NCI-H2081 treated with DMSO at 0.1 percent for 48 hours (cell line): ENCODE measurements at places on chromosomes 12 and 14.

DNA sequence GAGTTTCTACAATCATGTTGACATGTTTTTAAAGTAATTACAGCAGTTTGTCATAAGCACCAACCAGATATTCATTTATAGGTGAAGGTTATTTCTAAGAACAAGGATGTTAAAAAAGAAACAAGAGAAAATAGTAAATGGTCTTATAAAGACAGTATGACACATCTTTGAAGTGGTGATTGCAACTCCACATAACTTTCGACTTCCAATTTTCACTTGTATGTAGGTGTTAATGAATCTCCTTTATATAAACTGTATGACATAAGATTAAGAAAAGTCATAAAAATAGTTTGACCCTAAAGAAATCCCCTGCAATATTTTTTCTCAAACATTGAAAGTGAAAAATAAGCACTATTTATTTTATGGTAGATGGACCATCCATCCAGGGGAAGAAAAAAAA, 144.8 kb upstream of the PTPRQ start:
- DNase-seq, result no peak

DNA sequence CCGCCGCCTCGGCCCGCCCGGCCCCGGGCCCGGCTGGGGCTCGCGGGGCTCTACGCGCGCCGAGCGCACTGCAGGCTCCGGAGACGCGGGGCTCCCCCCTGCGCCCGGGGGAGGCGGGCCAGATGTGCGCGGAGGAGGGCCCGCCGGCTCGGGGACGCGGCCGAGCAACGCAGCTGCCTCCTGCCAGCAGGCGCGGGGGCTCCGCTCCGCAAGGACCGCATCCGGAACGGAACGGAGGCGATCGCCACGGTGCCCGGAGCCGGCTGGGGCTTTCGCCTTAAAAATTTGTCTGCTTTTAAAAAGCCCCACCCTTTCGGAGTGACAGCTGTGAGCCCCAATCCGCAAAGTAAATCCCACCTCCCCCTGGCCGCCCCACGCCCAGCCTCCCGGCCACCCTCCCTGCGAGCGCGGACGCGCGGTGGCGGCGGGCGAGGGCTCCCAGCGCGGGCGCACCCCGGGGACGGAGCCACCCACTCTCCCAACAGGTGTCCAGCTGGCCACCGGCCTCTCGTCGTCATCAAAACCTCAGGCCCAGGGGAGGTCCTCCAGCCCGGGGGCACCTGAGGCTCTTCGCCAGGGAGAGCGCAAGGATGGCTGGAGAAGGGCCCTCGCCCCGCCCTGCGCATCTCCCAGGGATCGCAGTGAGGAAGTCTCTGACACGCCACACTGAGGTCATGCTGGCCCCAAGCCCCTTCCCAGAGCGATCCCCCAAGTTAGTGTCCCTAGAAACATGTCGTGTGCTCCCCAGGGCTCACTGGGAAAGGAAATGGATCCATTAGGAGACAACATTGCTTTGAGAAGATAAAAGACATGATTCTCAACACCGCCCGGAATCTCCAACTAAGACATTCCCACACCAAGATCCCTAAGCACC, at the start of gene TMEM132D:
Gene TMEM132D, minus strand, starts transcription at position 70 of the 874 bp plus-strand sequence.
- DNase-seq, result no peak

GRCh38 chr12:69685810-69686209, 13.3 kb downstream of the BEST3 start:
- no peak for DNase-seq

DNA sequence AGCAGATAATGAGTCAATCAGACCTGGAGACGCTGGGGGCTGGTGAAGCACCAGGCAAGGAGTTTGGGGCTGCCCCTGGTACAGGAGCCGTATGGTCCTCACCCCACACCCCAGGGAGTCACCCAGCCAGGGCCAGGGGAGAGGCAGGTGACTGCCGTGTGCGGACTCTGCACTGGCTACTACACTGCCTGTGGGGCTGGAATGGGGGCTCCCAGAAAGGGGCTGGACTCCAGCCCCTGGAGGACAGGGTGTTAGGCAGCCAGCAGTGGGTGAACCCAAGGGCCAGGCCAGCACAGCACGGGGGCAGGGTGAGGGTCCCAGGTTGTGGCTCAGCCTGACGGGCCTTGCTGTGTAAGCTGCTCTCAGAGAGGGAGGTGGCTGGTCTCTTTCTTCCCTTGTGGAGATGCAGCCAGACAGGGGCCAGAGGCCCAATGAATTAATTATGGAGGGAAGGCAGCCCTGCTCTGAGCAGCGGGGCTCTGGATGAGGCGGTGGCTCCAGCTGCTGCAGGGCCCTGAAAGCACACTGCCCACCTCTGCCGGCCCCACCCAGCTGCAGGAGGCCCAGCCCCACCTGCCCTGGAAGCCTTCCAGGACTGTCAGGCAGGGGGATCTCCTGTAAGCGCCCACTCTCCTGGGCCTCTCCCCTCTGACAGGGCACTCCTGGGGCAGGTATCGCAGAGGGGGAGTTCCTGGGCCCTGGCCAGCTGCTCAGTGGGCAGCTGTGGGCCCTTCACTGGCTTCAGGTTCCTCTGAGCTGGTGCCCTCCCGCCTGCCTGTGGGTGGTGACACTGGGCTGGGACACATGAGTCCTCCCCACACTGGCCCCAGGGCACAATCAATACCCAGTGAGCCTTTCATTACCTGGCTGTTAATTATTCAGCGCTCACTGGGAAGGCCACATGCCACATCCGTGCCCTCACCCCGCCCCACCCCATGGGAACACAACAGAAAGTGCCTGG, 142.5 kb upstream of the C14orf180 start:
- peak; percentile 65 for DNase-seq

DNA sequence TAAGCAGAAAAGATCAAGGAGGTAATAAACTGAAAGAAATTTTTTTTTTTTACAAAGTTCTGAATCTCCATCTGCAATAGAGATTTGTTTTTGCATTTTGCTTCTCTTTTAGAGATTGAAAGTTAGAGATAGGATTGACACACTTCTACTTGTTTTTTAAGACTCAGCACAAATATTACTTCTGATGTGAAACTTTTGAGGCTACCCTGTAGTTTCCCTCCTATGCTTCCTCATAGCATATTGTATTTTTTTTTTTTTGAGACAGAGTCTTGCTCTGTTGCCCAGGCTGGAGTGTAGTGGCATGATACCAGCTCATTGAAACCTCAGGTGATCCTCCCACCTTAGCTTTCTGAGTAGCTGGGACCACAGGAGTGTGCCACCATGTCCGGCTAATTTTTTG, 32.1 kb upstream of the SGPP1 start:
- DNase-seq, result no peak

DNA sequence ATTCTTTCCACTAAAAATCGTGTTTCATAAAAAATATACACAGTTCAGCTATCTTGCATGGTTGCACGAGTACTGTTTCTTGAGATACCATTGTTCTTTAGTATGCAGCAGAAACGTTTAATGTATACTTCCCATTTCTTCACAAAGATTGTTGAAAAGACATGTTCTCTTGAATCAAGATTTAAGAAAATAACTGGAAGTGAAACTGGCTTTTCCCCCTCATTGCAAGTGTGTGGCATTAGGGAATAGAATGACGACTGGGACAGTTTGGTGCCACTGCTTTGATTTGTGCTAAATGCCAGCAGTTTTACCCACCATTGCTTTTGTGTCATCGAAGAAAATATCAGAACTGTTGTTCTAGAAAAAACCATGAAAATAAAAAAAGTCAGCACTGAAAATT, 20.3 kb upstream of the DHRS2 start:
- DNase-seq, result no peak

GRCh38 chr14:103081951-103082350, 2.1 kb upstream of the LBHD2 start:
- no peak for DNase-seq

DNA sequence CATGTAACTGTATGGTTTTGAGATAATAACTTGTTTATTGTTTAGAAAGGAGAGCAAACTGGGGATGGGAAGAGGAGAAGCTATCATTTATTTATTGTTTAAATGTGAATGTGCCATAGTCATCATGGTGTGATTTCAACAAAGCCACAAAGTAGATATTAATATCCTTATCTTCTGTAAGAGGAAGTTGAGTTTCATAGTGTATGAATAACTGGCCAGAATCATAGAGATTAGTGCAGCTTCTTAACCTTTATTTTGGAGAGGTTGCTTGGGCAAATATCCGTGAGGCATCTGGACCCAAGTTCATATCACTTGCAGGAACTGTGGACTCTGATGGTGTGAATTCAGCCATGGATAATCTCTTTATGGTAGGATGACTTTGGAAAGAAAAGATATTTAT, 26.8 kb upstream of the LYZ start:
- no peak for DNase-seq

GRCh38 chr12:95300286-95300685, 82.7 kb downstream of the VEZT start:
- no peak for DNase-seq

GRCh38 chr12:23462546-23462945, 486.9 kb downstream of the SOX5 start:
- no peak for DNase-seq

- DNase-seq, result no peak
Measured at GRCh38 chr12:122049827-122050226, 28.1 kb downstream of the BCL7A start.

DNA sequence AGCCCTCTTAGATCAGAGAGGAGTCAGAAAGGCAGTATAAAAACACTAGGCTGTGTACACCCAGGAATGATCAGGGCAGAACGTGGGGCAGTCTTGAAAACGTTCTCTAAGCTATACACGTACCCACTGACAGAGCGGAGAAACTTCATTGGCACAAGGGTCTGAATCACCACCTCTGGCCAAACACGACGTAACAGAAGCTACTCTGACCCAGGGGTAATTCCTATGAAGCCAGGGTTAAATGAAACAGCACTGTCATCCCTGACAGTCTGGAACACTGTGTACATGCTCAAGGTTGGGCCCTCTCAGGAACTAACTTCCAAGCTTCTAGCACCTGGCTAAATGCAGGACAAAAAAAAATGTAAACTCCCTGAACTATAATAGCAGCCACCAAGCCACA, 38.4 kb downstream of the PARP11 start:
- DNase-seq, result no peak

GRCh38 chr12:64587447-64587846, 22.8 kb upstream of the RASSF3 start:
- no peak for DNase-seq

DNA sequence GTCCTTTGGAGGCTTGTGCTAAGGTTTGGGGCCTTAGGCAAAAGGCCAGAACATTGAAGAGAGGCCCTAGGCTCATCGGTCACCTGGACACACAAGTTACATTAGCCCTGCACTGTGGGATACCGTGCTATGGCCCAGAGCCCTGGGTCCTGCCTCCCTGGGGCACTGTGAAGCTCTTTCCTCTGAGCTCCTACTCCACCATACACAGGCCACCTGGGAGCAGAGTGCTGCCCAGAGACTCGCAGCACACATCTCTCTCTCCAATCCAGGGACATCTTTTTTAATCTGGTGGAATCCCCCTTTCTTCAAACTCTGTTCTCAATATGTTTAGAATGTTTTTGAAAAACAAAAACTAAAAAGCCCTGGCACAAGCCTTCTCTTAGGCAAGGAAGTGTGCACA, 314.2 kb upstream of the RGS6 start:
- DNase-seq, result no peak

- no peak for DNase-seq
Measured at GRCh38 chr14:104112609-104113571, 25.5 kb upstream of the KIF26A start.

DNA sequence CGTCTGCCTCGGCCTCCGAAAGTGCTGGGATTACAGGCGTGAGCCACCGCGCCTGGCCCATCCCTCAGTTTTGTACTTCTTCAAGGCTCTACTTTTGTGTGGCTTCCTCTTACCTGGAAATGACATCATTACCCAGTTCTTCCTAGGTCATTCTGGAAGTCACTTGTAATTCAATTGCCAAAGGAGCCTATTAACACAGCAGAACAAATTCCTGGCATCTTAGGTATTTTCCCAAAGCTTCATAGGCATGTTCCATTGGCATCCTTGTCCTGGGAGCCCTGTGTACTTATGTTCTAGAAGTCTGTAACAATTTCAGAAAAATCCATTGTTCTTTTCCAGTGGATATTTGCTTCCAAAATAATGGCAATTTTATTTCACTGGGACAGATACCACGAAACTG, 60.6 kb downstream of the DAAM1 start:
- DNase-seq, result no peak

DNA sequence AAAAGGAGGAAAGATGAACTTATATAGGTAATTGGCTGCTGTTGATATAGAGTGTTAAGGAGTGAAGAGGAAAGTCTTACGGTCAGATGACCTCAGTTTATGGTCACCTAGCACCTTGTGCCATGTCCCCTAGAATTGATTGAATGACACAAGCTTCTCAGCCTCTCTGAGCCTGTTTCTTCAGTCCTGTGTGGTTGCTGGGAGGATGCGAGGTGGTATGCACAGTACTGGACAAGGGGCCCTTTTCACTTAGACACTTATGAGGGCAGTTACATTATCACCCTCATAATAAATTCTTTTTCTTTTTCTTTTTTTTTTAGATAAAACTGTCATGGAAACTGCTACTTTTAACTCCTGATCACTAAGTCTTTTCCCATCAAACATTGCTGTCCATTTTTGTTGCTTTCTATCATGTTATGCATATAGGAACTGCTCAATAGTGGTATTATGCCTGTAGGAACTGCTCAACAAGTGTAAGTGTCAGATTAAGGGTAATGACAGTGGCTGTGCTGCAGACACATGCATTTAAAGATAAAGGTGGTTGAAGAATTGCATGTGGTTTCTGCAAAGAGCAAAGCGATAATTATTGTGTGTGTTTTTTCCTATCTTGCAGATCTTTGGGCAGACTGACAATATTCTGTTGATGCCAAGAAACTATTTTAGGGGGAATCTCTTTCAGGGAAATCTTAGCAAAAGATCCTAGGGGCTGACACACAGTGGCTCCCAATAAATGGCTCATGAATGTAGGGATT, 11.6 kb downstream of the ANO6 start:
- DNase-seq, result no peak
